ENCODE measurements at places on chromosomes 16 and 17.

GRCh38 chr17:75418531-75418930 is 13.1 kb upstream of the GRB2 start:
- DNase-seq: no peak

GRCh38 chr17:72452286-72453173 is 331.7 kb downstream of the SOX9 start:
- no peak for DNase-seq

DNA sequence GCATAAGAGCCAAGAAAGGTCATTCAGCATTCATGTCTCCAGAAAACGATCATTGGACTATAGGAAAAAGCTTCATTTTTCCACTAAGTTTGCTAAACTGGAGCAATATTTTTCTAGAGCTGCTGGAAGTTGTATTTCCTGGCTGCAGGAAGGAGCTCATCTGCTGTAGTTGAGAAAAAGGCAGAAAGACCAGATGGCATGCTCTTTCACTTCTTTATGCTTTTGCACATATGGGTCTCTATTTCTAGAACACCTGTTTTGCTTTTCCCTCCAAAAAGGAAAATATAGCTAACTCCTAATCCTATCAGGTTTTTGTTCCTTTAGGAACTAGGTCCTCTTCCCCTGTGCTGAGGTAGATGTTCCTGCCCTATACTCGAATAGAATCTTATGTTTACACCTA is 61.9 kb upstream of the HLF start:
- no peak for DNase-seq

- peak; percentile 58 for DNase-seq
Observed at GRCh38 chr16:85610446-85611193, 2.5 kb upstream of the GSE1 start.

DNA sequence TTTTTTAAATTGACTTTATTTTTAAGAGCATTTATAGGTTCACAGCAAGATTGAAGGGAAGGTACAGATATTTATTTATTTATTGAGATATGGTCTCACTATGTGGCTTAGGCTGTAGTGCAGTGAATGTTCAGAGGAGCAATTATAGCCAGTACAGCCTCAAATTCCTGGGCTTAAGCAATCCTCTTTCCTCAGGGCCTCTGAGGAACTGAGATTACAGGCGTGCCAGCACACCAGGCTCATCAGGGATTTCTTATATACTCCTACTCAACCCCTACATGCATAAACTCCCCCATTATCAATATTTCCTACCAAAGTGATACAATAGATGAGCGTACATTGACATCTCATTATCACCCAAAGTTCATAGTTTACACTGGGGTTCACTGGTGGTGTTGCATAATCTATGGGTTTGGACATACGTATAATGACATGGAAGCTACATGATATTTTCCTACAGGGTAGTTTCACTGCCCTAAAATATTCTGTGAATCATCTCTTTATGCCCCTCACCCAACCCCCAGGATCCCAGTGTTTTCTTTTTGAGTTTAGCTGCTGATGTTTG is 33.5 kb downstream of the HS3ST3B1 start:
- no peak for DNase-seq

DNA sequence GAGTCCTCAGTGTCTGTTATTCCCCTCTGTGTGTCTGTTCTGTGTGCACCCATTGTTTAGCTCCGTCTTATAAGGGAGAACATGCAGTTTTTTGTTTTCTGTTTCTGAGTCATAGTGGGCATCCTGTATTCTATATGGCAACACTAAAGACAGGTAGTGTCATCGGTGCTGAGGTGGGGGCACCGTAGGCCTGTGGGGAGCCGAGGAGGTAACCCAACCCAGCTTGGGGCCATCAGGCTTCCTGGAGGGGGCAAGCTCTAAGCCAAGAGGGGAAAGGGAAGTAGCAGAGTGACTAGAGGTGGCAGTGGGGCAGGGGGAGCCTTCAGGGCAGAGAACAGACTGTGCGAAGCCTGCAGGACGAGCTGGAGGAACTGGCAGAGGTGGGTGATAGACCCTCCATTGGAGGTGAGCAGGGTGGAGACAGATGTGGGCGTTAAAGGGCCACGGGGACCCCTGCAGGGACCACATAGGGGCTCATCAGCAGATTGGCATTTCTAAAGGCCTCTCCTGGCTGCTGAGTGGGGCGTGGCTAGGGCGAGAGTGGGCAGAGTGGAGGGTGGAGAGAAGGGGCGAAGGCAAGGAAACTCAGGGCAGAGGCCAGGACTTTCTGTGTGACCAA is 36.5 kb downstream of the CPNE2 start:
- no peak for DNase-seq

DNA sequence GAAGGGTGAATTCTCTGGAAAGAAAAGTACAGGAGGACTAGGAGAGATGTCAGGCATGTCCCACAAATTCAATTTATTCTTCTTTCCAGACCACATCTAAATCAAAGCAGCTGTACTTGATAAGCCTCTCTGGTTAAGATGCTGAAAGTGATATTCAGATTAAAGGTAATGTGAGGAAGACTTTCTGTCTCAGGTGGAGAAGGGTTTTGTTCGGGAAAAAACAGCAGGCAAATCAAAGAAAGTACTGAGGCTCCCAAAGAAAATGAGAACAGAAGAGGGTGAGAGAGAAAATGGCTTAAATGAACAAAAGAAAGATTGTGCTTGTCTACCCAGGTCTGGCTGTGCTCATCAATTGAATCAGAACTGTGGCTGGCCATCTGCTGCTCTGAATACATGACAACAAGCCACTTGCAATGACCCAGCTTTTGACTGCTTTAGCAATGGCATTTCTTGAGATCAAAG is 55.6 kb downstream of the MMD start:
- DNase-seq: no peak

GRCh38 chr17:30251931-30252330 is 16.4 kb upstream of the SLC6A4 start:
- no peak for DNase-seq

GRCh38 chr16:73563709-73564108 is 515.8 kb upstream of the ZFHX3 start:
- DNase-seq: no peak

DNA sequence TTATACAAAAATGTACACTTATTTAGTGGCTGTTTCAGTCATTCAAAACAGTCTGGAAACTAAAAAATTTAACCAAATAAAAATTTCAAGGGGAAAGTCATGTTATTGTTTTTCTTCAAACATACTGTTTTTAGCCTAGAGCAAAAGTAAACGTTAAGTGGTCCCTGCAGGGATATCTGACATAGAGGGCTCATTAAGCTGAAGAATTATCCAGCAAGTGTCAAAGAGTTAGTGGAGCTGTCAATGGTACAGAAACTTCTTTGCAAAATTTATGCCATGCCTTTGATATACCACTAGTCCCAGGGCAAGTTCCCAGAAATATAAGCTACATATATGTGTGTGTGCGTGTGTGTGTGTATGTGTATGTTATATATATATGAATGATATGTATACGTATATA is 894.2 kb downstream of the KCNJ2 start:
- DNase-seq: no peak

- no peak for DNase-seq
Observed at GRCh38 chr17:75839942-75840798, 4.0 kb downstream of the UNC13D start.

- DNase-seq: no peak
Observed at GRCh38 chr17:68324114-68324513, 32.8 kb downstream of the ARSG start.

- no peak for DNase-seq
Observed at GRCh38 chr17:73934696-73935095, 268.8 kb upstream of the RPL38 start.

DNA sequence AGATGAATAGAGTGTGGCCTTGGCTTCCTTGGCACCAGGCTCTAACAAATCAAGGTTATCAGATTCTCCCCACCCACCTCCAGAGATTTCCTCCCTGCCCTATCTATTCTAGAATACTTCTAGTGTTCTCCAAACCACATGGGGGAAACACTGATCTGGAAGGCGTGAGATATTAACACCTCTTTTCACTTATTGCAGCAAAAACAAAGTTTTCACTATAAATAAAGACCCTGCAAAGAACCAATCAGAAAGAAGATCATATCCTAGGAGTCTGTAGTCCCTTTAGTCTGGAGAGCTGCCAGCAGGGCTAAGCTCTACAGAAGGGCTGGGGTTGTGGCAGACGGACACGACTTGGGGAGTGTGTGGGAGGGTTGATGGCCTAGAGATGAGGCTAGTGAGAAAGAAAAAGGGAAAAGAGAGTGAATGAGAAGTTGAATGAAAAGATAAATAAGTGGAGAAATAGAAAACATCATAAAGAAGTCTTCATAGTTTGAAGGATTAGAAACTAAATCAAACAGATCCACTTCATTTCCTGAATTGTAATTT is 8.6 kb upstream of the SKAP1 start:
- DNase-seq: no peak

DNA sequence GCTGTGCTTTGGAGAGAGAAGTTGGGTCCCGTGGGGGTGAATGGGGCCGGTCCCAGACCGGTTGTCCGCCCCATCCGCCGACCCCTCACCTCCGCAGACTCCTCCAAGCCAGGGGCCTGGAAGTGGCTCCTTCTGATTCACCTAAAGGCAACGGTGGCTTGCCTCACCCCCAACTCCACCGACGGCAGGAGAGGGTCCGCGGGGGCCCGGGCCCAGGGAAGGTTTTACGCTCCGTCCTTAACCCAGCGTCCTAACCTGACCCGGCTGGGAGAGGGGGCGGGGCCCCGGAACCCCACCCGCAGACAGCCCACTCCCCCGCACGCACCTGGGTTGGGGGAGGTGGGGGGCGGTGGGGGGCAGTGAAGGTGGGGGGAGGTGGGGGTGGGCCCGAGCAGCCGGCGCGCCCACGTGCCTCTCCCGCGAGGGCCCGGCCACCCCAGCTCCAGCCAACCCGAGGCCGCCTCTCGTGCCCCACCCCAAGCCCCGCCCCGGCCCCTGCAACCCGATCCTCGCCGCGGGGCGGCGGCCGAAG is 12.7 kb upstream of the CD300A start:
- DNase-seq: no peak

- no peak for DNase-seq
Observed at GRCh38 chr17:49580981-49581647, 5.4 kb downstream of the NXPH3 start.

DNA sequence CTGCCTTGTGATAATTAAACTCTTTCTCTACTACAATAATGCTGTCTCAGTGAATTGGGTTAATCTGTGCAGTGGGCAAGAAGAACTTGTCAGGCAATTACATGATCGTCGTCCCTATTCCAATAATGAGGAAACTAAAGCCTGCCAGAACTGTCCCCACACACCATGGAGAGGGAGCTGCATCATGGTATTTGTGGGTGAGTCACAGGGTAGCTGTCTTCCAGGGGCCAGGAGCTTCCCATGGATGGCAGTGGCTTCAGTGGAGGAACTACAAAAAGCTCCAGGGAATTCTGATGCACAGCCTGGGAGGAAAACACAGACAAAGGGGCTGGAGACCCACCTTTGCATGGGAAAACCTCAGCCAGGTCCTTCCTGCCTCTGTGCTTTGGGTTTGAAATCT is 83.3 kb upstream of the C16orf82 start:
- DNase-seq: no peak

- no peak for DNase-seq
Observed at GRCh38 chr16:9351440-9351839, 260.0 kb downstream of the HAPSTR1 start.

GRCh38 chr16:77711775-77712174 is 10.5 kb upstream of the NUDT7 start:
- no peak for DNase-seq

- no peak for DNase-seq
Observed at GRCh38 chr17:66304304-66305174, 2.1 kb downstream of the PRKCA start.

GRCh38 chr17:77140878-77141767 is at the start of gene SEC14L1:
Gene SEC14L1, plus strand, starts transcription at chr17:77140969. Its CDS starts 2,628 bp downstream, at chr17:77143597.
- DNase-seq: no peak

DNA sequence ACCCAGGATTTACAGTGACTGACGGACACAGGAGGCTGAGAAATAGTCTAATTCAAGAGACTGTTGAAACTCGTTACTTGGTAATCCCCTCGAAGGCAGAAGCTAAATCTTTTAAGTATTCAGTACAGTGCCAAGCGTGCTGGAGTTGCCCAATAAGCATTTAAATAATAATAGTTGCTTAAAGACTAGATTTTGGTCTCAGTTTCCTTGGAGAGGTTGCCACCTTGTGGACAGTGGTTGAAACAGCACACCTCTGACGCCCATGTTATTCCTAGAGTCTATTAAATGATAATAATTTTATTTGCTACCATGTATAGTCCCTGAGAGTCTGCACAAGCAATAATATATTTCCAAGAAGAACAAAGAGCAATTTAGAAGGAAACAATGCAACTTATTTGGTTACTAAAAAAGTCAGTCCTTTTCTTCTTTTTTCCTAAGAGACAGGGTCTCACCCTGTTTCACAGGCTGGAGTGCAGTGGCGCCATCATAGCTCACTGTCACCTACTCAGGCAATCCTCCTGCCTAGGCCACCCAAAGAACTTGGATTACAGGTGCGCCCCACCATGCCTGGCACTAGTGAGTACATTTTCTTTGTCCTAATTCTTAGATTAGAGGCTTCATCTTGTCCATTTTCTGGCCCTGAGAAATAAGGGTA is 138.0 kb upstream of the NUDT7 start:
- DNase-seq: no peak

- DNase-seq: no peak
Observed at GRCh38 chr16:12436201-12436657, 367.5 kb downstream of the CPPED1 start.

DNA sequence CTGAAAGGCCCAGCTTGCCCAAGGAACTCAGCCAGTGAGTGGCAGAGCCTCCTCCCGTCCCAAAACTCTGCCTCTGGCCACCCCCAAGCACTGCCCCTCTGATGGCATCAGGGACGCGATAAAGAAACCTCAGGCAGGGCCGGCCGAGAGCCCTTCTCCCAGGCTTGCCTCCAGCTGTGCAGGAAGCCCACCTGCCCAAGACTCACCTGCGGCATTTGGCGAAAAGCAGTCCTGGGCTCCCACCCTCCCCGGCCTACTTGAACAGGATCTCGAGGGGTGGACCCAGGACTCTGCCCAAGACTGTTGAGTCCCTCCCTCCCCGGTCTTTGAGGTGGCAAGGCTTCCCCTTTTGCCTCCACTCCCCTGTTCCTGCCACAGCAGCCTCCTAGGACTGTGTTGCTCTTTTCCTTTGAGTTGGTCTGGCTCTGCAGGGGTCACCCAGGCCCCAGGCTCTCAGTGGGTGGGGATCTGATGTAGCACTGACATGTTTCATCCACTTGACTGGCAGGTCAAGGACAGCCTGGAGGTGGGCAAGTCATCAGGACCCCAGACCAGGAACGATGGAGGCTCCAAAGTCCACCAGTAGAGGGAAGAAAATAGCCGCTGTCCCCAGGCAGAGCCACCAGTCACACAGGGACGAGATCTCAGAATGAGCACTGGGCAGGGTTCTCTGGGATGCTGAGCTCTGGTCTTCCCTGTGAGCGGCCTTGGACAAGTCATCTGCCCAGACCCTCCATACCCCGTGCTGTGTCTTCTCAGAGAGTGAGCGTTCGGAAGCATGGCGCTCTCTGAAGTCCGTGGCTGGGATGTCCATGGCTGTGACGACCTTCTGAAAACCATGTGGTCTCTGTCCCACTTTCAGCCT is 111.0 kb upstream of the TNRC6C start:
- DNase-seq: no peak

- no peak for DNase-seq
Observed at GRCh38 chr16:74563828-74564263, 43.1 kb downstream of the GLG1 start.

- peak; percentile 24 for DNase-seq
Observed at GRCh38 chr17:74760404-74761105, 12.1 kb downstream of the NHERF1 start.

All from hypothalamus (tissue), 51 donors.